ENCODE measurements at places on chromosomes 6 and 20.

GRCh38 chr6:6525933-6526332 lies 62.6 kb upstream of the LY86 start:
- no peak for DNase-seq

DNA sequence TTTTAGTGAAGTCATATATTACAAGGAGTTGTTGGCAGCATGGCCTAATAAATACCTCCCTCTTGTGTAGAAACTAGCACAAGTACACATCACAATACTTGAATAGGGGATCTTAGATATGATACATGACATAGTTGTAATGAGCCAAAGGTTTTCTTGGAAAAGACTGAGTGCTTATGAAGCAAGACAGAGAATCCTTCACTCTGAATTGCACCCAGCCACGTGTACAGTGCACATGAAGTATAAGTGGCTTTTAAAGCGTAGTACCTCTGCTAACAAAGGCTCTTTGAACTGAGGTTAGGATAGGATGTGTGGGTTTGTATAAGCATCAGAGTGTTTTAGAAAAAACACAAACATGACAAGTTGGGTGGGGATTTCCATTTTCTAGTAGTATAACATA lies 145.5 kb upstream of the STMND1 start:
- no peak for DNase-seq

DNA sequence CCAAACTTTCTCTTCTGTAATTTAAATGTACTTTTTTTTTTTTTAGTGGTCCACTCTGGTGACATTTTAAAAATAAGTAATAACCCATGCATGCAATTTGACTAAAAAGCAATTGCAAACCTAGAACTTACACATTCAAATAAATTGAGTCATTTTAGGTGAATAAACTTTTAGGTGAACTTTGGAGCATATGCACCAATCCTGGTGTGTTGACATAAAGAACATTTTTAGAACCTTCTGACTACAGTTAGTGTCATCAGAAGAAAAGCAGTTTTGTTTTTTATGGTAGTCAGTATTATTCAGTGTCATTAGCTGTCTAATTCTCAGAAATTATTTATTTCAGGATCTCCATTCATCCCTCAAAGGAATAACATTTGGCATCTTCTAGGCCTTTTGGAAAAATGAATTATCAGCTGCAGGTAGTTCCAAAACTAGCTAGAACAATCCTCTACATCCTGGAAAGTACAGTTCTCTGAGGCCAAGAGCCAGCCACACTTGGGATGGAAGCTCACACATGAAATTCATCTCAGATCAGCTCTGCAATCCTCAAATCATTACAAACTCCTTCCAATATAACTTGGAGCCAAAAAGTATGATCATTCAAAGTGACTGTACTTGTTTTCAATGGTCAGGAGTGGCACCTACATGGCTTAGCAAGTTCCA lies 38.5 kb upstream of the SIM1 start:
- no peak for DNase-seq

DNA sequence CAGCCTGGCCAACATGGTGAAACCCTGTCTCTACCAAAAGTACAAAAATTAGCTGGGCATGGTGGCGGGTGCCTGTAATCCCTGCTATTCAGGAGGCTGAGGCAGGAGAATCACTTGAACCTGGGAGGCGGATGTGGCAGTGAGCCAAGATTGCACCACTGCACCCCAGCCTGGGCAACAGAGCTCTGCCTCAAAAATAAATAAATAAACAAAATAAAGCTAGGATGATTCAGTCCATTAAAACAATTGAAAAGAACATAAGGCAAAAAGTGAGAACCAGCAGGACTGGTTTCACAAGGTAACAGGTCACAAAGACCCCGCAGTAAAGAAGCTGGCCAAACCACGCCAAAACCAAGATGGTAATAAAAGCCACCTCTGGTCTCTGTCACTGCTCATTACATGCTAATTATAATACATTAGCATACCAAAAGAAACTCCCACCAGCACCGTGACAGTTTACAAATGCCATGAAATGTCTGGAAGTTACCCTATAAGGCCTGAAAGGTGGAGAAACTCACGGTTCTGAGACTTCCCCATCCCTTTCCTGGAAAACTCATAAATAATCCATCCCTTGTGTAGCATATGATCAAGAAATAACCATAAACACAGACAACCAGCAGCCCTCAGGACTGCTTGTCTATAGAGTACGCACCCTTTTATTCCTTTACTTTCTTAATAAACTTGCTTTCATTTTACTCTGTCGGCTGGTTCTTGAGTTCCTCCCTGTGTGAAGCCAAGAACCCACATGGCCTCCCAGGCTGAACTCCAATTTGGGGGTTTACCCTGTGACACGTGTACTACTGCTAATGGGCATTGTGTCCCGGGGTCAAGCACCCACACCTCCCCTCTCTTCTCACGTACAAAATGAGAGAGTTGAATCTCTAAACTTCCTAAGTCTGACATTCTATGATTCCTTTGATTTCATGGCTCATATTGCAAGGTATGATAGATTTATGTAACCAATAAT lies 10.2 kb downstream of the LAMA4 start:
- no peak for DNase-seq

- no peak for DNase-seq
Measured at GRCh38 chr6:117840541-117840983, 66.5 kb upstream of the SLC35F1 start.

GRCh38 chr20:44582311-44583025 lies at the start of gene PKIG:
TSS of gene PKIG (plus strand) at chr20:44582579. CDS start at chr20:44614557, 31,978 bp downstream.
- DNase-seq: no peak

Measured in GM12864 (cell line).